Smooth muscle cell of the brain vasculature (primary cell): ENCODE measurements at places on chromosomes 2 and 18.

GRCh38 chr2:38556006-38556801, 46.5 kb downstream of the HNRNPLL start:
- DNase-seq, result no peak

DNA sequence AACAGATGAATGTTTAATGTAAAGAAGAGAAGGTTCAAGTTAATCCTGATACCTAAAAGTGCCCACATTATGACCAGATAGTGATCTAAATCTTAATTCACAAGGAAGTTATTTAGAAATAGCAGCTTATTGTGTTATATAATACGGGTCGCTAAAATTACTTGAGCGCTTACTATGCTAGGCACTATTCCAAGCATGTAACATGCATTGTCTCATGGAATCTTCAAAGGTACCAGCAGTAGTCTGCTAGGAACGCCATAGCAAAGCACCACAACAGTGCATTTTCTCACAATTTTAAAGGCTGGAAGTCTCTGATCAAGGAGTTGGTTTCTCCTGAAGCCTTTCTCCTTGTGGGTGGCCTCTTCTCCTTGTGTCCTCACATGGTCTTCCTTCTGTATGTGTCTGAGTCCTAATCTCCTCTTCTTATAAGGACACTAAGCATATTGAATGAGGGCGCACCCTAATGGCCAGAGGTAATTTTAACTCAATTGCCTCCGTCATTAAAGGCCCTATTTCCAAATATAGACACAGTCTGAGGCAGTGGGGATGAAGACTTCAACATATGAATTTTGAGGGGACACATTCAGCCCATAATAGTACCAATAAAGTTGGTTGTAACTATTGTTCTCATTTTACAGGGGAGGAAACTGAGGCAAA, 118.4 kb downstream of the LRRC30 start:
- no peak for DNase-seq

GRCh38 chr2:234076451-234076850, 25.9 kb downstream of the SPP2 start:
- DNase-seq, result no peak

- no peak for DNase-seq
Measured at GRCh38 chr2:201950606-201951005, 83.0 kb upstream of the FZD7 start.
